CD4-positive, alpha-beta memory T cell (primary cell): ENCODE measurements at places on chromosomes 1 and 21.

DNA sequence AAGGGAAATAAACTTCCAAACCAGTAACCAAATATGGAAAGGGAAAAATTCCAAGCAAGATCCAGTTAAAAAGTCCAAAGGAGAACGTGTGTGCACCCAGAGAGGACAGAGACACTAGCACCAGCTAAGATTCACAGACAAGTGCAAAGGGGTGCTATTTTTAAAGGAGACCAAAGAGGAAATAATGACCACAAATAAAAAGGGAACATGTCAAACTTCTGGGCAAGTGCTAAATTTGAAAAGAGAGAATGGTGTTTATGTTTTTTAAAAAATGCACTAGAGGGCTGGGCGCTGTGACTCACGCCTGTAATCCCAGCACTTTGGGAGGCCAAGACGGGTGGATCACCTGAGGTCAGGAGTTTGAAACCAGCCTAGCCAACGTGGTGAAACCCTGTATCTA is 8.6 kb downstream of the JAM2 start:
- DNase-seq: no peak

DNA sequence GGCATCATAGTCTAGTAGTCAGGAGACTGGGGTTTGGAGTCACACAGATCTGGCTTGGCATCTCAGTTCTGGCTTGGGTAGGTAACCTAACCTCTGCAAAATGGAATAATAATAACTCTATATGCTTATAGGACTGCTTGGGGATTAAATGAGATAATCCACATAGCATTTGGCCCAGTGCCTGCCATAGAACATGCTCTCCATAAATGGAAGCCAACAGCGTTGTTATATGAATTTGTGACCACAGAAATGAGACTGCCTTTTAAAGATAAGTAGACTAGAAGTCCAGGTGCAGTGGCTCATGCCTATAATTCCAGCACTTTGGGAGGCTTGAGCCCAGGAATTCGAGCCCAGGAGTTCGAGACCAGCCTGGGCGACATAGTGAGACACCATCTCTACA is 4.0 kb upstream of the OPRD1 start:
- DNase-seq: no peak

- no peak for DNase-seq
Observed at GRCh38 chr21:36964827-36965719, 1.4 kb downstream of the HLCS start.

- DNase-seq: no peak
Observed at GRCh38 chr1:23824711-23825075, 536 bp downstream of the HMGCL start.

DNA sequence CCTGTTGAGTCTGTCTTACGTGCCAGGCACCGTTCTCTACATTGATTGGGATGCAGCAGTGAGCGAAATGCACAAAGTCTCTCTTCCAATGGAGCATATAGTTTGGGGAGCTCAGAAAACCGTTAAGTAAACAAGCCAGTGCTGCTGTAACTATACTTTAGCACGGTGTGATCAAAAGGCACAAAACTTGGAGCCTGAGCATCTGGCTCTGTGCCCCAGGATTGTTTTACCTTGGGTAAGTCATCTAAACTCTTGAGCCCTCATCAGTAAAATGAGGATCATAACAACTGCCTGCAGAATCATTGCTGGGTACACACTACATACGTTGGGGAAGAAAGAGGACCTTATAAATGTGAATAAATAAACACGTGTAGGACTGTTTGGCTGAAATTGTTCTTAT is 1.8 kb downstream of the HHIPL2 start:
- DNase-seq: no peak

DNA sequence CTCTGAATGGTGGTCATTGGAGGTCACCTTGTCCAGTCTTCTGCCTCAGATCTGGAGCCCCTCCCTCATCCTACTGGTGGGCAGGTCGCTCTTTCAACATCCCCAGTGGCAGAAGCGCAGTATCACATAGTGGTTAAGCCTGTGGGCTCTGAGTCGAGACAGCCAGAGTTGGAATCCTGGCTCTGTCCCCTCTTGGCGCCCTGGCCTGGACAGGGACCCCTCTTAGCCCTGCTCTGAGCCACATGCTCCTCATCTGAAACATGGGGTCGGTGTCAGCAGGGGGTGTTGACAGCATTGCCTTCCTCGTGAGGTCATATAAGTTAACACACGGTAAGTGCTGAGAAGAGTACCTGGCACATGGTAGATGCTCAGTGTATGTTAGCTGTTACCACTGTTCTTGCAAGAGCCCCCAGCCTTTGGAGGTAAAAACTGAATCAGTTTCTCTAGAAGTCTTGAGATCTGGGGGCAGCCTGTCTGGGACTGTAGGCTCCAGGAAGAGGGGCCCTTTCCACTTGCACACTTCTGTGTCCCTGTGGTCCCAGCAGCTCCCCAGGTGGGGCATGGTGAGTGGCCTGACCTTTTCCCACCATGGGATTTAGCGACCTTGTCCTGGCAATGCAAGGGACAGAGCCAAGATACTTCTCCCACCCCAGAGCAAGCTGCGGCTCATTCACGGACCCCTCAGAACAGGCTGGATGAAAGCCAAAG is 6.4 kb downstream of the ZC3H12A start:
- DNase-seq: no peak

DNA sequence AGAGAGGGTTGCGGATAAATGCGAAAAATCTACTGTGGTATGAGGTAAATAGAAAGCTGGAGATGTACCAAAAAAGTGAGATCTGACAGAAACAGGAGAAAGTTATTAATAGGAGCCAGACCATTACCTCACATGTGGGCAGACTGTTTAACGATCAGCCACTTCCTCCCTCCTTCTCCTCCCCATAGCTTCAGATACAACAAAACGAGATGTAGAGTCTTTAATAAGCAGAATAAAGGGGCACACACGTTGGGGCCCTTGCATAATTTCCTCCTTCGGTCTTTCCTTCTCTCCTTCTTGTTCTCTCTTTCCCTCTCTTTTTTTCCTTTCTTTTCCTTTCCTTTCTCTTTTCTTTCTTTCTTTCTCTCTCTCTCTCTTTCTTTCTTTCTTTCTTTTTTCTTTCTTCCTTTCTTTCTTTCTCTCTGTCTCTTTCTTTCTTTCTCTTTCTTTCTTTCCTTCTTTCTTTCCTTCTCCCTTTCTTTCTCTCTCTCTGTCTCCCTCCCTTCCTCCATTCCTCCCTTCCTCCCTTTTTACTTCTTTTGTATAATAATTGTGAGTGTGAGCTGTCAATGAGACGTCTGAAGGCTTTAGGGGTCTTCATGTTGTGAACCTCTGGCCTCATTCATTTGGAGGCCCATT is 242.1 kb downstream of the GRIK1 start:
- no peak for DNase-seq

DNA sequence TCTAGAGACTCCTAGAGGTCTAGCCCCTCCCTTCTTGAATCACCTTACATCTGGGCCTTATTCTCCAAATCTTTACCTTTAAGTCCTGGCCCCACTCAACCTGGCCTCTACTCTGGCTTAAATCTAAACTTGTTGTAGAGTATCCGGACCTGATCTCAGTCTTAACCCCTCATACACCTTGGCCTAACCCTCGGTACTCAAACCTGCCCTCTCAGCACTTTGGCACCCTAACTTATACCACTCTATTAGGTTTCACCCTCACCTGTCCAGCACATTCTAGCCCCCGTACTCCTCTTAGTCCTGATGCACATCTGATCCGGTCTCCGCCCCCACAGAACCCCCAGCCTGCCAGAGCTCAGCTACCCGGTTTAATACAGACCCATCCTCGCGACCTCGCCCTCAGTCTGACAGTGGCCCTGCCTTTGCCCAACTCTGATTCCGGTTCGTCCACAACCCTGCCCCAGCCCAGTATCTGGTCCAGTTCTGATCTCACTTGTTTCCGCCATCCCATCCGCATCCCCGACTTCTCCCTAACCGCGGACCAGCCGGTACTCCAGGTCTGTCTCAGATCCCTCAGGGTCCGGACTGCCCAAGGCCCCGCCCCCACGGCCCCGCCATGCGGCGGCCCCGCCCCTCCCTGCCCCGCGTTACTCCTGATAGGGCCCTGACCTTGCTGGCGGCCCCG is 1.5 kb downstream of the TRIM62 start:
- no peak for DNase-seq

- DNase-seq: no peak
Observed at GRCh38 chr1:158333405-158334155, 2.2 kb upstream of the CD1B start.

- no peak for DNase-seq
Observed at GRCh38 chr21:42619841-42620240, 33.6 kb upstream of the PDE9A start.
